ENCODE measurements at places on chromosomes 5 and 9.

DNA sequence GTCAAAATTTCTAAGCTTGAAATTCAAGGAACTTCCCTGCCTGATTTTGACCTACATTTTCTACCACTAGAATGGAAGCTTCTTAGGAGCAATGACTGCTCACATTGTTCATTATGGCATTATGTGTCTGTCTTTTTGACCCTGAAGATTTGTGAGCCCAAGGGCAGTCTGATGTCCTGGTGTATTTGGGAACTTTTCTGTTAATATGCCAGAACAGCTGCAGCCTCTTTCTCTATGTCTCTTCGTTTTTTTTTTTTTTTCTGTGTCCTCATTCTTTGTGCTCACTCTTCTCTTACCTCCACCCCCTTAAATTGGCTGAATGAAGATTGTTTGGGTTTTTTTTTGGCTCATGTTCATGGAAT lies 34.8 kb upstream of the TMC1 start:
- no peak for DNase-seq

- DNase-seq = no peak
Observed at GRCh38 chr9:116020146-116020545, 133.4 kb upstream of the PAPPA start.

DNA sequence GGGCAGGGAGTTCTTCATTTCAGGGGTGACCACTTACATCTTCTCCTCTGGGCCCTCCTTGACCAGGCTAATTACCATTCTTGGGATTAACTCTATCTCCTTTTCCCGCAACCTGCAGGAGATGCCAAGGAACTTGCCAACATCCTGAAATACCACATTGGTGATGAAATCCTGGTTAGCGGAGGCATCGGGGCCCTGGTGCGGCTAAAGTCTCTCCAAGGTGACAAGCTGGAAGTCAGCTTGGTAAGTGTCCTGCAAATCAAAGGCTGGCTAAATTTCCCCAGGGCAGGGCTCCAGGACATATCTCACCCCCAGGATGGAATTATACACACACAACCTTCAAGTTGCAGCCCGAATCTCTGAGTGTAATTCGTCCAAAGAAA lies 30.2 kb downstream of the TGFBI start:
- no peak for DNase-seq

- DNase-seq = no peak
Observed at GRCh38 chr5:107404595-107405374, 266.0 kb downstream of the EFNA5 start.

- DNase-seq = no peak
Observed at GRCh38 chr5:159340511-159340910, 10.2 kb upstream of the IL12B start.

GRCh38 chr5:115465431-115465830 lies 79.1 kb downstream of the FEM1C start:
- no peak for DNase-seq

DNA sequence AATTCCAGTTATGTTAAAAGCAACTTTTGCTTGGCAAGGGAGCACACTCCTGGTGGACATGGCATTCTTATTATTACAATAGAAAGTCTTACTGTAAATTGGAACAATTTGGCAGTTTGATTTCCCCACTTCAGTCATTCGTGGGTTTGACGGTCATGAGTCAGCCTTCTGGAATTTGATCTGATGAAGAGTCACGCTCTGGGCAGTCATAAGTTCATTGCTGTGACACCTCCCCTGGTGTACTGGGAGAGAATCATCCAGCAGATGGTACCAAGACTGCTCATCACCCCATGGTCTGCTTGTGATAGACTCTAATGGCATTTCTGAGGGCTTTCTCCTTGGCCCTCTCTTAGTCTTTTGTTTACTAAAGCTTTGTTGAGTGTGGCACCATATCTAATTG lies 53.8 kb downstream of the GLRA1 start:
- DNase-seq = no peak

DNA sequence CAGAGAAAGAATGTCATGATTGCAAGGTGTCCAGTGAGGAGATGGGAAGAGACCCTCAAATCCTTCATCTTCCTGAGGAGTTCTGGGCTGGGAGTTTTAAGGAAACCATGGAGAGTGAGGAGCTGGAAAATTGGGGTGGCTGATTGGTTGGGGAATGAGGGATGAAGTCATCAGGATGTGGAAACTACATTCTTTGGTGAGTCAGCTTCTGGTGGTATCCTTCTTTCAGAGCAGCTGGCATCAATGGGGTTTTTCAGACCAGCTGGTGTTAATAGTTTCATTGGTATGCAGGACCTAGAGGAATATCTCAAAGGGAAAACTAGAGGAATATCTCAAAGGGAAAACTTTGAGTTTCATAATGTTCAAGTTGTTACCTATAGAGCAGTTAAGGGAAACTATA lies 45.2 kb downstream of the RNF180 start:
- DNase-seq = no peak

DNA sequence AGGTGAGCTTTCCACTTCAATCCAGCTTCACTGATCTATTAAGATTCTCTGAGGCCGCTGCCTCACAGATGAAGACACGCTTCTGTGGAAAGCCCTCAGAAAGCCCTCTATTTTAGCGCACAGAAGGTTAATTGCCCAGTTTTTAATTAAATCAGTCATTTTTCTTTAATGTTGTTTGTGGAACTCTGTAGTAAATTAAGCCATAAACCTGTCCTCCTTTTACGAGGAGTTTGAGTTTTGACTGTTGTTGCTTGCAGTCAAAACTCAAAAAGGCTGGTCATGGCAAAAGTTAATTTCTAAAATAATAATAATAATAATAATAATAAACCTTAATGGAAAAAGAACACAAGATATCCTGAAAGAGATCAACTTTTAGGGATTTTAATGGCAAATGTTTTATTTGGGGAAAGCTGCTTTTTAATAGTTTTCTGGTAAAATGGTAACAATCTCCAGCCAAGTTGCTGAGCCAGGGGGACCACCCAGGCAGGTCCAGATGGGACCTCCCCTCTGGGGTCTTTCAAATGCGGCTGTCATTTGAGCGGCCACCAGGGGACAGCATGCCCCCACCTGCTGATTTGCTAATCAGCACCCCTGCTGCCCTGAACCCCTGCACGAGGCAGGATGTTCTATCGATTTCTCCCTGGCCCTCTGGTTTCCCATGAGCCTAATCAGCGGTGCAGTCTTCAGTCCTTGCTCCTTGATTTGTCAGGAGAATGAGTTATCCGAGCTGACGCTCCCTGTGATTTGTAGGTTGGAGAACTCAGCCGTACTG lies 247.2 kb downstream of the FSTL4 start:
- DNase-seq = no peak

GRCh38 chr9:105557804-105558610 lies at the start of gene FKTN:
FKTN (plus strand) TSS chr9:105558131; CDS start chr9:105575033, 16,902 bp downstream.
- peak; percentile 52 for DNase-seq

GRCh38 chr9:108972626-108973209 lies 38.5 kb downstream of the ABITRAM start:
- no peak for DNase-seq

- no peak for DNase-seq
Observed at GRCh38 chr5:142118155-142118686, 9.6 kb downstream of the NDFIP1 start.

- no peak for DNase-seq
Observed at GRCh38 chr9:106420511-106420944, 442.4 kb upstream of the ZNF462 start.

Measured in stimulated activated CD8-positive, alpha-beta memory T cell treated with anti-CD3 and anti-CD28 coated beads, Interleukin-7, amount 100 ng/mL, for 1 hour (primary cell).